ENCODE measurements at places on chromosomes 5 and 9.

GRCh38 chr9:35108461-35108860 lies 5.5 kb upstream of the STOML2 start:
- no peak for DNase-seq
- H3K4me3 ChIP-seq = no peak overlapping the region
- peaks cover 40% of the 10 kb centered on the region for H3K4me1 ChIP-seq
- no peaks in the 10 kb centered on the region for H3K27me3 ChIP-seq
- H3K27ac ChIP-seq = no peak overlapping the region
- H3K36me3 ChIP-seq = peaks cover 32% of the 10 kb centered on the region

DNA sequence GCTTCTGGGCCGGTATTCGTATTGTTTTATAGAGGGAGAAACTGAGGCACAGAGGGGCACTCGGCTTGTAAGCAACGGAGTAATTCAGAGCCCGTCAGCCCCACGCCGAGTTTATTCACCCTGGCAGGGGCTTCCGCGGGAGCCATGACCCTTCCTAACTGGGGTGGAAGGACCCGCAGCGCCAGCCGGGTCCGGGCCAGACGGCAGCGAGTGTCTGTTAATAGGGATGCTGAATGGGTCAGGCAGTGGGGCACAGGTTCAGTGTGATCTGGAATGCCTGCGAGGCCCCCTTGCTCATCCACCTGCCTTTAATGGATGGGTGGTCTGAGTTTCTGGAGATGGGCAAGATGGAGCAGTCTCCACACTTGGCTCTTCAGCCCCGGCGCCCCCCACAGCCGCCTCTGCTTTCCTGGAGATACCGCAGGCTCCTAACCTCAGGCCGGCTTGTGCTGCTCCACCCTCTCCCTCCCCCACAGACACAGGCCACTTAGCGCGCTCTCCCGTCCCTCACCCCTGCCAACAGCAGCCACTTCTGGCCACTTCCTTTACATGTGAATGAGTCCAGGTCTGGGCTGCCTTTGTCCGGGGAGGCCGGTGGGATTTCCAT lies 147.1 kb downstream of the ERCC6L2 start:
- no peaks in the 10 kb centered on the region for H3K4me1 ChIP-seq
- no peaks in the 10 kb centered on the region for H3K36me3 ChIP-seq
- H3K27me3 ChIP-seq = peaks cover 60% of the 10 kb centered on the region
- H3K4me3 ChIP-seq = no peak overlapping the region
- H3K27ac ChIP-seq = no peak overlapping the region

DNA sequence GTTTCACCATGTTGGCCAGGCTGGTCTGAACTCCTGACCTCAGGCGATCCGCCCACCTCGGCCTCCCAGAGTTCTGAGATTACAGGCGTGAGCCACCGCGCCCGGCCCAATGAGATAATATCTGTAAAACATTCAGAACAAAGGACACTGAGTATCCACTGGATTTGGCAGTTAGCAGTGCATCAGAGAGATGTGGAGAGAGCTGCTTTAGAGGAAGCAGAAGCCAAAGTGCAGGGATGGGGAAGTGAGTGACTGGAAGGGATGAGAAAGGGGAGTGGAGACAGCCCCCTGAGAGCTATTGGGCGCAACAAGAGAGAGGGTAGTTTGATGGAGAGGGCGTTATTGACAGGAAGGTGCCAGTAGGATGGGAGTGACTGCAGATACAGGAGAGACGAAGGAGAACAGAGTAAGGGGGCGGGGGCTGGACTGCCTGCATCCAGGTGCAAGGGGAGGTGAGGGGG lies 157.5 kb upstream of the SHB start:
- peaks cover 21% of the 10 kb centered on the region for H3K27me3 ChIP-seq
- H3K36me3 ChIP-seq = no peaks in the 10 kb centered on the region
- H3K4me1 ChIP-seq = peaks cover 12% of the 10 kb centered on the region
- DNase-seq = no peak
- H3K4me3 ChIP-seq = no peak overlapping the region

- peaks cover 13% of the 10 kb centered on the region for H3K36me3 ChIP-seq
- H3K4me1 ChIP-seq = peaks cover 8% of the 10 kb centered on the region
- H3K27me3 ChIP-seq = no peaks in the 10 kb centered on the region
Measured at GRCh38 chr9:33117306-33117705, 40.8 kb upstream of the SMU1 start.

DNA sequence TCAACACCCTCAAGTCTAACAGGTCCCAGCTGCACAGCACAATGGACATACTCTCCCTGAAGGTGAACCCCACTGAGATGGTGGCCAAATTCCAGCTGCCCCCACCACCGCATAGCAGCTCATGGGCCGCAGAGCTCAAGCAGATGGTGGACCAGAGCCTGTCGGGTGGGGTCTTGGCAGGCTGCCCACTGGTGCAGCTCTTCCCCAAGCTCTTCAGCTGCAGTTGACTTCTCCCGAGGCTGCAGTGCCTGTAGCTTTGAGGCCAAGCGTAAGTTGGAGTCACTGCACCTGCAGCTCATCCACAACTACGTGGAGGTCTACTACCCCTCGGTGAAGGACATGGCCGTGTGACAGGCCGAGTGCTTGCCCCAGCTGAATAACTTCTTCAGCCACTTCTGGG lies 56.6 kb upstream of the SPTLC1 start:
- H3K4me3 ChIP-seq = no peak overlapping the region
- no peaks in the 10 kb centered on the region for H3K4me1 ChIP-seq

- no peaks in the 10 kb centered on the region for H3K27me3 ChIP-seq
- H3K36me3 ChIP-seq = no peaks in the 10 kb centered on the region
- DNase-seq = no peak
- peak overlapping the region; percentile 91 for H3K27ac ChIP-seq
- H3K4me1 ChIP-seq = peaks cover 33% of the 10 kb centered on the region
- no peak overlapping the region for H3K4me3 ChIP-seq
Measured at GRCh38 chr5:160921-161802, 30.1 kb upstream of the LRRC14B start.

DNA sequence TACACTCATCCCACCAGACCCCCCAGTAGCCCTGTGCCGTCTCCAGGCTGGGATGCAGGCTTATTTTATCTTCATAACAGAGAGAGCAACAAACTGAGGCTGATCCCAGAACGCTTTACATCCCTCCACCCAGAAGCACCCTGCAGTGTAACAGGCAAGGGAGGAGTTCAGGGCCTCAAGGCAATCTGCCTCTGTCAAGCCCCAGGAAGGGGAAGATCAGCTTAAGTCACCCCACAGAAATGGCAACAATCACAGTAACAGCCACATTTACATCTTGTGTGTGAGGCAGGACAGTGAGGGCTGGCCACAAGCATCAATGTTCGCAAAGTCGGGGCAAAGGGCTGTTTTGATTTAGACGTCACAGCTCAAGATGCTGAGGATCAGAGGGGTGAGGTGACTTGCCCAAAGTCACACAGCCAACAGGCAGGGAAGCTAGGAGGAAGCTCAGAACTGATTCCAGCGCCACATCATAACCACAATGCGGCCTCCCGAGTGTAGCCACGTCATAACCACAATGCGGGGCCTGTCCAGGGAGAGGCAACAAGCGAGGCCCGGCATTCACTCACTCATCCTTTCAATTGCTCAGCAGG lies 14.4 kb downstream of the STK10 start:
- peaks cover 31% of the 10 kb centered on the region for H3K4me1 ChIP-seq
- H3K27ac ChIP-seq = peak overlapping the region; percentile 64
- H3K4me3 ChIP-seq = no peak overlapping the region

DNA sequence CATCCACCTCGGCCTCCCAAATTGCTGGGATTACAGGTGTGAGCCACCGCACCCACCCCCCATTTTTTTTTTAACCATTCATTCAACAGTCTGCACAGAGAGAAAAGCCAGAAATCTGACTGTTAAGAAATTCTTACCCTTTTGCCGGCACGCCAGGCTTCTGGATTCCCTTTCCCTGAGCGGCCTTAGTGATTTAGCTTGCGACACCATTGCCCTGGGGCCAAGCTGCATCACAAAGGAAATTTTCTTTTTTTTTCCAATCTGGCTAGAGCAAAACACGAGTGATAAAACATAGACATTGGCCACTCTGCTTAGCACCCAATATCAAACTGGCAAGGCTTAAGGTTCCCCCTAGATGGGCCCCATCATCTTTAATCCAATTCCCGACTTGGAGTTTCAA lies 21.2 kb upstream of the ATOSB start:
- H3K36me3 ChIP-seq = no peaks in the 10 kb centered on the region
- H3K27ac ChIP-seq = no peak overlapping the region
- no peaks in the 10 kb centered on the region for H3K27me3 ChIP-seq

Data from astrocyte (in vitro differentiated cells and primary cell).